Activated CD4-positive, alpha-beta T cell treated with anti-CD3 and anti-CD28 coated beads for 36 hours (primary cell): ENCODE measurements at places on chromosomes 7 and 10. TPM values are rescaled to one million over a fixed set of nuclear protein-coding genes. Genes with fewer than 3 reads are reported as not detected.
A peak's percentile ranks its signal among the peaks of the same experiment; 100 is the strongest.

CAMK2B gene
- 1.1 TPM for total RNA-seq

DNA sequence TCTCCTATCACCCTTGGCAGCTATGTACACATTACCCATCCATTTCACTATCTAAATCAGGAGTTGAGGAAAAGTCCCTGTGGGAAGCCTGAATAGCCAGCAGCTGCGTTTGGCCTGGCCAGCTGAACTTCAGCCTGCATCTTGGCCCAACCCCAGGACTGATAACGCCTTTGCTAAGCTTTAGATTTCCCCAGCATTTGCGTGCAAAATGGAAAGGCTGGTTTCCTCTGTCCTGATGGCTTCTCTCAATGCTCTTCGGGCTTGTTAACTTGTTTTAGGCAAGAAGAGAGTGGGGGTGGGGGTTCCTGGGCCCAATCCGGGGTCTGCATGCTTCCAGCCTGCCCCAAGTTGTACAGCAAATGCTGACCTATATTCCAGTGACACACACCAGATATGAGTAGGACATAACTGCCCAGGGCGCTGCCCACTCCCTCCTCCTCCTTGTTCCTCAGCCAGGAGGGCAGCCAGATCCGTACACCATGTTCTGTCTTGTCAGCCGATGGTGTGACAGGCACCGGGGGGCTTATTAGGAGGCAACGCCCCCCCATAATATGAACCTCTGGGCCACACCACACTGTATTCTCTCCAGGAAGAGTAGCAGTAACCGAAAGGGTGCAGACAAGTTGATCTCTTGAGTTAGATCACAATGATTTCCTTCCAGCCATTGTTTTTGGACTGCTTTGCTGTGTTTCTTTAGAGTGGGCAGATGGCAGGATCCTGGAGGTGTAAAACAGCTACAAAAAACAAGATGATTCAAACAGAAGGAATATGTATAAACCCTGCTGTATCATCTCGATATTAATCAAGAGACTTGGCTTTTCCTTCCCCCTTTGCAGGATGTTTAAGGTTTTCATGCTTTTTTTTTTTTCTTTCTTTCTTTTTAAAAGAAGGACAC, 339.0 kb downstream of the RNLS start:
- H3K4me3 ChIP-seq: no peak overlapping the region
- peaks cover 6% of the 10 kb centered on the region for H3K4me1 ChIP-seq
- no peak for DNase-seq
- H3K36me3 ChIP-seq: no peaks in the 10 kb centered on the region
- H3K27ac ChIP-seq: no peak overlapping the region

GRCh38 chr10:114102256-114102655, 58.6 kb downstream of the ADRB1 start:
- H3K36me3 ChIP-seq: no peaks in the 10 kb centered on the region
- peaks cover 22% of the 10 kb centered on the region for H3K4me1 ChIP-seq
- no peak for DNase-seq
- no peak overlapping the region for H3K4me3 ChIP-seq

CFAP43 gene
- total RNA-seq: 0.09 TPM

HOXA7 gene
- not detected for total RNA-seq

DNA sequence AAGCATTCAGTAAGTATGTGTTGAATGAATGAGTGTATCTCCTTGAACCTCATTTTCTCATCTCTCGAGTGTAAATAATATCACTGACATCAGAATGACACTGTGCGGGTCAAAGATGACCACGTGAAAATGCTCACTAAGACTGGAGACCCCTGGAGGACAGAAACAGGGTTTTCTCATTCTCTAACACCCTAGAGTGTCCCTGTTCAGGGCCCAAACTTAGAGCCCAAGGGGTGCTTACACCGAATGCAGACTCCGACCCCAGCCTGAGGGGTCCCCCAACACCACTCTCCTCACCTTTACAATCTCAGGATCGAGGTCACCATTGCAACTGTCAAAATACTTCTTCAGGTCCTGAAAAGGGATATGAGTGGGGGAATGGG, 1.4 kb downstream of the CDK5 start:
- H3K27me3 ChIP-seq: no peaks in the 10 kb centered on the region
- DNase-seq: no peak
- H3K27ac ChIP-seq: no peak overlapping the region
- peaks cover 27% of the 10 kb centered on the region for H3K4me1 ChIP-seq
- peaks cover 2% of the 10 kb centered on the region for H3K36me3 ChIP-seq
- peak overlapping the region; percentile 81 for H3K4me3 ChIP-seq

DNA sequence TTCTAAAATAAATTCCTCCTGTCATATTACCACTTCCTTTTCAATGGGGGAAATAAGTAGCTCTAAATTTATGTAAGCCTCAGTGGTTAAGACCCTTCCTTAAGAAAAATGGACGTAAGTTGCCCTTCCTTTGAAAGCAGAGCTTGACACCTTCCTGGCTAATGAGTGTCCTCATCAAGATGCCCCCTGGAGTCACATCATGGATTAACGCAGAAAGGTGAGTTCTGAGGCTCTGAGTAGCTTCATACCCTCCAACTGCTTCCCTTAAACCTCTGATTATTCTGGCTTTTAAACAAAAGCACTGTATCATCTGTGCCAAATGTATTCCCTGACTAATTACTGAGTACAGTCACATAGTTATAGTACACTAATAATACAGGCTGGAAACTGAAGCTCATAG, 14.7 kb downstream of the KCTD7 start:
- H3K36me3 ChIP-seq: peaks cover 30% of the 10 kb centered on the region
- no peak overlapping the region for H3K27ac ChIP-seq
- H3K27me3 ChIP-seq: no peaks in the 10 kb centered on the region
- no peak for DNase-seq

DNA sequence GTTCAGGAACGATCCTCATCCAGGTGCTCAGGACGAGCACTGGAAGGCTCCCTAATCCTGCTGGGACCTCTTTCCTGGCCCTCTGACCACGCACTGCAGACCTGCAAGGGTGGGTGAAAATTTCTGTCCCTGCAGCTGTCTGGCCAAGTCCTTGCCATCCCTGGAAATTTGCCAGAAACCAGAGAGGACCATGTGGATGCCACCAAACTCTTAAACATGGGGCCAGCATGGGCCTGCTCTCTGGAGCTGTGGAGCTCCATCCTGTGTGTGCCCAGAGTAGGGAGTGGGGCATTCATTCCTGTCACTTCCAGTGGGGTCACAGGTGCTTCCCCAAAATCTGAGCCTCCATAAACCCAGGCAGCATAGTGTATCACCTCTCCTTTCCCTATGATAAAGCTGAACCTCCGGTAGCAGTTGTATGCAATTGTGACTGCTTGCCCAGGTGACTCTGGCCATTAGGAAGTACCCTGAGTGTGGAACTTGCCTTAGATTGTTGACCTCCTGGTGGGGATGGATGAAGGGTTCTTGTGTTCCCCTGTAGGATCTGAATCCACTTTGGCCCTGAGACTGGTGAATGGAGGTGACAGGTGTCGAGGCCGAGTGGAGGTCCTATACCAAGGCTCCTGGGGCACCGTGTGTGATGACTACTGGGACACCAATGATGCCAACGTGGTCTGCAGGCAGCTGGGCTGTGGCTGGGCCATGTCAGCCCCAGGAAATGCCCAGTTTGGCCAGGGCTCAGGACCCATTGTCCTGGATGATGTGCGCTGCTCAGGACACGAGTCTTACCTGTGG, 57.1 kb downstream of the DMBT1 start:
- peaks cover 7% of the 10 kb centered on the region for H3K27me3 ChIP-seq
- DNase-seq: no peak
- H3K4me1 ChIP-seq: no peaks in the 10 kb centered on the region
- no peaks in the 10 kb centered on the region for H3K36me3 ChIP-seq

PRR15 gene
- total RNA-seq: not detected

GRCh38 chr10:28087661-28088351, 88.9 kb upstream of the ODAD2 start:
- H3K27ac ChIP-seq: peak overlapping the region; percentile 95
- peaks cover 46% of the 10 kb centered on the region for H3K36me3 ChIP-seq
- peaks cover 18% of the 10 kb centered on the region for H3K4me1 ChIP-seq
- H3K27me3 ChIP-seq: no peaks in the 10 kb centered on the region
- H3K4me3 ChIP-seq: no peak overlapping the region
- peak; percentile 22 for DNase-seq

- DNase-seq: peak; percentile 82
- no peaks in the 10 kb centered on the region for H3K36me3 ChIP-seq
- H3K27me3 ChIP-seq: no peaks in the 10 kb centered on the region
- peak overlapping the region; percentile 87 for H3K27ac ChIP-seq
These were observed 90.2 kb downstream of the DLG5 start for GRCh38 chr10:77836299-77836820.

MSMB gene
- not detected for total RNA-seq

GRCh38 chr10:49310460-49310859, 11.5 kb downstream of the C10orf71 start:
- peaks cover 19% of the 10 kb centered on the region for H3K4me1 ChIP-seq
- no peaks in the 10 kb centered on the region for H3K36me3 ChIP-seq
- no peaks in the 10 kb centered on the region for H3K27me3 ChIP-seq
- DNase-seq: peak; percentile 40

CEP55 gene
- total RNA-seq: 67.8 TPM

GRCh38 chr7:134750083-134751062, 29.1 kb upstream of the CALD1 start:
- no peak overlapping the region for H3K4me3 ChIP-seq
- H3K27me3 ChIP-seq: no peaks in the 10 kb centered on the region
- H3K27ac ChIP-seq: no peak overlapping the region
- H3K4me1 ChIP-seq: peaks cover 17% of the 10 kb centered on the region

CUL2 gene
- total RNA-seq: 45.3 TPM

DNA sequence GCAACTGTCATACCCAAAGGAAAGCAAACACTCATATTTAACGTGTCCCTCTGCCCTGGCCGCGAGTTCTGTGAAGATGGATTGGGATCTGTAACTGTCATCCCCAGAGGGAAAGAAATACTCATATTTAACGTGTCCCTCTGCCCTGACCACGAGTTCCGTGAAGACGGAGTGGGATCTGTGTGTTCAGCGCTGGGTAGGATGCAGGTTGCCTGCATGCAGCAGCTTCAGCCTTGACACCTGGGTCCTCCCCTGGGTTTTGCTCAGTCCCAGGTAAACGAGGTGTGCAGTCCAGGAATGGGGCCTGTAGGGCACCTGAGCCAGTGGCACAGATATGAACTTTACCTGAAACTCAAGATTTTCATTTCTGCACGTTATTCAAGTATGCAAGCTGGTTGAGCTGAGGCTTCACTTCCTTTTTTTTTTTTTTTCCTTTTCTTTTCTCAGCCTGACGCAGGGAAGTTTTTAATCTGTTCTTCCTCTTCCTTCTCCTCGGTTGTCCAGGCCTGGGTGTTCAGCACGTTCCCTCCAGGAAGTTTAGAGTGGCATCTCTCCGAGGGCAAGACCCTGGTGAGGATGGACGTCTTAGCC, 159.0 kb upstream of the SHH start:
- H3K4me1 ChIP-seq: peaks cover 10% of the 10 kb centered on the region
- H3K36me3 ChIP-seq: no peaks in the 10 kb centered on the region
- no peak for DNase-seq
- H3K27me3 ChIP-seq: peaks cover 4% of the 10 kb centered on the region
- H3K4me3 ChIP-seq: no peak overlapping the region

HPSE2 gene
- not detected for total RNA-seq

- H3K36me3 ChIP-seq: peaks cover 36% of the 10 kb centered on the region
- H3K4me1 ChIP-seq: peaks cover 44% of the 10 kb centered on the region
- no peaks in the 10 kb centered on the region for H3K27me3 ChIP-seq
- DNase-seq: peak; percentile 43
These were observed 538 bp downstream of the TFAM start for GRCh38 chr10:58385784-58386112.

ENO4 gene
- total RNA-seq: not detected

DNA sequence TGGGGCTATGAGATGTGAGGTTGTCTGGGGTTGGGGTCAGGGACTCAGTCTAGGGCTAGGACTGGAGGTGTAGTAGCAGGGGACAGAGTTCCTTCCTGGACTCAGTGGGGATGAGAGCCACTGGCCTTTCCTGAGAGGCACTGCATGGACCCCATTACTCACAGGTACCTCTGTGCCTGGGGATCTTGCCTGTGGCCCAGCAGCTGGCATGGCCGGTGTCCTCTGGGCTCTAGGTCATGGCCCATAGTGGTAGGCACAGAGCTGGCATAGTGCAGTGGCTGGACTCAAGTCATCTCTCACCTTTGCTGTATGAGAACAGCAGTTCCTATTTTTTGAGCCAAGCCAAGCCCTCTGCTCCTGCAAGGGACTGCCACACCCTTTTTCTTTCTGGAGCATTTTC, 51.9 kb downstream of the NEURL1 start:
- no peak overlapping the region for H3K27ac ChIP-seq
- peaks cover 11% of the 10 kb centered on the region for H3K4me1 ChIP-seq
- H3K4me3 ChIP-seq: no peak overlapping the region
- peaks cover 7% of the 10 kb centered on the region for H3K27me3 ChIP-seq
- no peak for DNase-seq
